HL-60 (cell line): ENCODE measurements at places on chromosomes 1 and 21.

DNA sequence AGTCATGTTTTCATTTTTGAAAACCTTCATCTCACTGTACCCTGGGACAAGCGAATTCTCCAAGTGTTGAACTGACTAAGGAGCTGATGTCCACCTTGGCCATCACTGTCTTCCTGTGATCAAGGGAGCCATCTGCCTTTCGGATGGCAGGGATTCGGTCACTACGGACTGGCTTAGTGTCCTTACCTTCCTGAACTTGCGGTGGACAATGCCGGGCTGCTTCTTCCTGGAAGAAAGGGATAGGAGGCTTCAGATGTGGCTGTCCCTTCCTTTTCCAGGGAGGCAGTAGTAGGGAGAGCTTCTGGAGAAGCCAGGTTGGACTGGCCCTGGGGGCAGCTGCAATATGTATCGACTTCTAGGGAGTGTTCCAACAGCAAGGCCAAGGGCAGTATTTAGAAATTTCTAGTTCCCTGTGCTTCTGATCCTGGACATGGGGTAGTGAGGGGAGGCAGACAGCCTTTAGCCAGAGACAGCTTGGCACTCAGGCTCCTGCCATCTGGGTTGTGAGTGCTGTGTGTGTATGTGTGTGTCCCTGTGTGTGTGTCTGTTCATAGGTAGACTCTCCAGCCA is 114.6 kb downstream of the IER5 start:
- no peak for DNase-seq

GRCh38 chr1:78536427-78536826 is 45.7 kb downstream of the PTGFR start:
- no peak for DNase-seq

DNA sequence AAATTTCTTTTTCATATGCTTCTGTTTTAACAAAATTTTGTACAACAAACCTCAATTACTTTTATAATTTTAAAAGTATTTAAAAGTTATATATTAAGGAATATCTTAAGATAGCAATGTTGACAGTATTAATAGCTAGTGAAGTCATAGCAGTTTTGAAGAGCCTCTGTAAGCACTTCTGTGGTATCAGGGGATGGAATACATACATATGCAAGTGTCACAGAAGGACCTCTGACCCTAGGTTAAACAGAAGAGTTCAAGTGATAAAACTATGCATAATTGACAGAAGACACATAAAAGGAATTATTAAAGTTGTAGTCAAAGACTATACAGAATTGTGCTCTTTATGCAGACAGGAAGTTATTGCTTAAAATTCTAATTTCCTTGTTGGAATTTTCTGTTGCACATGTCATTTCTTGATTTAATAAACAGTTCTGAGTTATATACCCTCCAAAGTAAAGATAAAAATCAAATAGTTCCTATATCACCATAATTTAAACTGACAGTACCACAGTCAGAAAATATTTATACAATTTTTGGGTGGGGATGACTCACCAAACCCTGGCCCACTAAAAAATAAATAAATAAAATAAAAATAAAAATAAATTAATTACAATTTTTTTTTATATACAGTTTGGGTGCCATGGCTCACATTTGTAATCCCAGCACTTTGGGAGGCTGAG is 27.1 kb downstream of the IPP start:
- DNase-seq: no peak

DNA sequence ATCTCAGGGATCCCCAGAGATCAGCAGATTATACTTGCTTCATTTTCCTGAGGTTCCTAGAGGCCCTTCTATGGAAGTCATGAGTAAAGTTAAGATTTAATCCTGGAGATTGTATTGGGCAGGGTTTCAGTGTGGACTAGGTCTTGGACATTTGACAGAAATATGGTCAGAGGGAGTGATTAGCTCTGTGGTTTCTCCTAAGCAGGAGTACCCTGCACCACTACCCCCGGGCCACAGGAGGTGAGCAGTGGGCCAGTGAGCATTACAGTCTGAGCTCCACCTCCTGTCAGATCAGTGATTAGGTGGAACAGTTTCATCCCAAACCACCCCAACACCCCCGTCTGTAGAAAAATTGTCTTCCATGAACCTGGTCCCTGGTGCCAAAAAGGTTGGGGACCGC is 43.2 kb downstream of the PHACTR4 start:
- DNase-seq: no peak

- DNase-seq: no peak
Measured at GRCh38 chr1:160797861-160798273, 1.9 kb downstream of the LY9 start.

DNA sequence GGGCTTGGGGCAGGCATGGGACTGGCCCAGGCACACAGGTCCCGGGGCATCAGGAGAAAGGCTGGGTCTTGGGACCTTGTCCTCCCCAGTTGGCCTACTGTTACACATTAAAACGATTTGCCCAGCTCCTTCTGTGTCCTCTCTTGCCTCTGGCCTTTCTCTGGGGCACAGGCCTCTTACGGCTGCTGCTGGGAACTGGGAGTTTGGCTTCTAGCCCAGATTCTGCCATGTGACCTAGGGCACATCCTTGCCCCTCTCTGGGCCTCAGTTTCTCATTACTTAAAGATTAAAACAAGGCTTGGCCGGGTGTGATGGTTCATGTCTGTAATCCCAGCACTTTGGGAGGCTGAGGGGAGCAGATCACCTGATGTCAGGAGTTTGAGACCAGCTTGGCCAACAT is 14.0 kb downstream of the KDF1 start:
- no peak for DNase-seq

GRCh38 chr1:164647211-164647610 is 88.2 kb downstream of the PBX1 start:
- DNase-seq: no peak

DNA sequence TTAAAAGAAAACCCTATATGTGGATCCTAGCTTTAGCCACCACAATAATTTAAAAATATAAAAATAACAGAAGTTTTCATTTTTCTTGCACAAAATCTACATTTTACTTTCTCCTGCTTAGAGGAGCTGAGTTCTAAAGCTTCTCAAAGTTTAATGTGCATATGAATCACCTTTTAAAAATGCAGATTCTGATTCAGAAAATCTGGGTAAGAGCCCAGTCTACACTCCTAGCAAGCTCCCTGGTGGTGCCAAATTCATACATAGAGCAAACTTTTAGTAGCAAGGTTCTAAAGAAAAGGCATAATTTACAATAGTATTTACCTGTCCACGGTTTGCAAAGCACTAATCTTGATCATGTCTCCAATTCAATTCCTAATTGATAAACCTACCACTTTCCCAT is 19.3 kb downstream of the RSBN1 start:
- no peak for DNase-seq
